T-helper 9 cell (primary cell): ENCODE measurements at places on chromosomes 7 and 10.

DNA sequence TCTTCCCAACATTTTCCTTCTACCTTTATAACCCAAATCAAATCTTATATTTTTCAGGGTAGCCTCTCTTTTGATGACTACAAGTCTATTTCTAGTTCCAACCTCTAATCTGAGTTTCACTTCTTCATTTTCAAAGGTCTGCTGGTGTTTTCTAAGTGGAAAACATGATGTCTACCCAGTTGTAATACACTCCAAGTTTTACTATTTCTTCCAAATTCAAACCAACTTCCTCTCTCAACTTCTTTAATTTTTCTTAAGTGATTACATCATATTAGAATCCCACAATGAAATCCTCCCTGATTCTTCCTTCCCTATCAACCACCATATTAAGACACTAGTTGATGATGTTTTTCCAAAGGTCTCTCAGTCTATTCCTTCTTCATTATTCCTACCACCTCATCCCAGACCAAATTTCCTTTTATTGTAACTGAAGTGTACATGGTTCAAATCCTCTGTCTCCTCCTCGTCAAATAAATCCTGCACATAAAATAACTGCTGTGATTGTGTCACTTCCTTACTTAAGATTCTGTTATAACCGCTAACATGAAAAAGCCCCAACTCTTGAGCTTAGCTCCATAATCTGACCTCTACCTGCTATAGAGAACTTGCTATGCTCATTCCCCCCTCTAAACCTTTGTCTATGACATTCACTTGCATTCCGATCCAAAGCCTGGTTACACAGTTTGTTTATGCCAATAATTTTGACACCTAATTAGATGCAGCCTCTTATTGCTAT lies 12.7 kb downstream of the TAS2R38 start:
- no peak for DNase-seq

- DNase-seq, result no peak
These were observed 195.5 kb upstream of the CCDC6 start for GRCh38 chr10:60101821-60102220.

- no peak for DNase-seq
These were observed 6.1 kb downstream of the PSTK start for GRCh38 chr10:122986335-122986734.

- no peak for DNase-seq
These were observed 52.8 kb downstream of the CHN2 start for GRCh38 chr7:29247224-29247962.

GRCh38 chr7:156988343-156989185 lies 21.9 kb downstream of the MNX1 start:
- no peak for DNase-seq

DNA sequence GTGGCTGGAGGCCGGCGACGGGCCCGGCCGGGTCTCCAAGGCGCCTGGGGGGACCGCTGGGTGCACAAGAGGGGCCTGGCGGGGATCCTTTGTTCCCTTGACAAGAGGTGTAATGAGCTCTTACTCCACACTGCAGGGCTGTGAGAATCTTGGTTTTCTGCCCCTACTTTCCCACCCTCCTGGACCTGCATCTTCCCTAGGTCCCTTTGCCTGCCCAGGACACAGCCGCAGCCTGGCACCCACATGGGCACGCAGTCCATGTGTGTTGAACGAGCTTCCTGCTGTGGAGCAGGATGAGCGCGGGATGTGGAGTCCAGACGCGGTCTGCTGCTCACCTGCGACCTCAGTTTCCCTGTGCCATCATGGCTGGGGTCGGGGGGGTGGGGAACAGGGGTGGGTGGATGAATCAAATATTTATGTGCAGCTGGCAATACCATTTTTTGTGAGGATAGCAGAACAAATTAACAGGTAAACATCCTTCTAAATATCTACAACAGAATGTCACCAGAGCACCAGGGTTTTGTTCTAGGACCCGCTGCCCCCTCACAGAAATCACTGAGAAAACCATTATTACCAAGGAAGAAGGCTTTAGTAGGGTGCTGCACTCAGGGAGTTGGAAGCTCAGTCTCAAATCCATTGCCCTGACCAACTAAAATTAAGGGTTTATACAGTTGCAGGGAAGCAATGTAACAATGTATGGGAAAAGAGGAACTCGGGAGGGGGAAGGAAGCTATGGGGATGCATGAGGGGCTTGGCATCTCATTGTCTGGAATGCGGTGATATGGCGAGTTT lies 474 bp upstream of the NSMCE4A start:
- no peak for DNase-seq

DNA sequence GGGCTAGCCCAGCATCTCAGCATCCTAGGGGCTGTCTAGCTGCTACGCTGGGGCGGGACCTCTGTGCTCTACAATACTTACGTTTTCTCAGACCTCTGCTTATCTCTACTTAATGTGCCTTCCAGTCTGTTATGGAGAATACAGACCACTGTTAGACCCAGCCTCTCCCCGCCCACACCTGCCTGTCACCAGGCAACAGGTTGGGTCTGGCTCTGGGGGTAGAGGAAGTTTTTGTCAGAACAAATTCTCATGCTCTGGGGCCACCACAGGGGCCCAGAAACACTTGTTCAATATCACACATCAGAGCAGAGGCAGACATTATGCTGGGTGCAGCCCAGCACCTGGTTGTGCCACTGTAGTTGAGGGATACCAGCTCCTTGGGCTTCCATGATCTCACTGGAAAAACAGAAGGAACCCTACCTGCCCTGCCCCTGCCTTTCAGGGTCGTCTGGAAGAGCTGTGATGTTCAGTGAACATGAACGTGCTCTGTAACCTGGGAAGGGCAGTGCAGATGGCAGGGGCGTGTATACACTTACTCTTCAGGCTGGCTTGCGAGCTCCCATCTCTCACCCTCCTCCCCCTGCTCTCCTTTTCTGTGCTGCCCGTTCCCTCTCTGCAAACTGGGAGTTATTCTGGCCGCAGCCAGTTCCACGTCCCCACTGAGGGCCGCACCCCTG lies 135.2 kb upstream of the PODXL start:
- no peak for DNase-seq

- DNase-seq, result no peak
These were observed 327.2 kb upstream of the KCND2 start for GRCh38 chr7:119945822-119946221.

- no peak for DNase-seq
These were observed 97.5 kb downstream of the PTPN20 start for GRCh38 chr10:47008769-47009168.

- peak; percentile 25 for DNase-seq
These were observed 24.1 kb downstream of the PRF1 start for GRCh38 chr10:70578371-70578947.

- DNase-seq, result no peak
These were observed 286.8 kb downstream of the PARD3 start for GRCh38 chr10:34528320-34528719.

DNA sequence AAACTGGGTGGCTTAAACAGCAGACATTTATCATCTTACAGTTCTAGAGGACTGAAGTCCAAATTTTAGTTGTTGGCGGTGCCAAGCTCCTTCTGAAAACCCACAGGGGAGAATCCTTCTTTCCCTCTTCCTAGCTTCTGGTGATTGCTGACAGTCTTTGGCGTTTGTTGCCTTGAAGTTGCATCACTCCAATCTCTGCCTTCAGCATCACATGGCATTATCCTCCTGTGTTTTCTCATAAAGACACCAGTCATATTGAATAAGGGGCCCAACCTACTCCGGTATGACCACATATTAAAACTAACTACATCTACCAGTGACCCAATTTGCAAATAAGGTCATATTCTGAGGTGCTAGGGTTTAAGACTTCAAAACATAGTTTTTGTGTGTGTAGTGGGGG lies 472.1 kb upstream of the IGFBP3 start:
- no peak for DNase-seq

- DNase-seq, result no peak
These were observed 620 bp downstream of the ZNF117 start for GRCh38 chr7:64990216-64990615.

- no peak for DNase-seq
These were observed 213.4 kb downstream of the GPR37 start for GRCh38 chr7:124552217-124552616.

DNA sequence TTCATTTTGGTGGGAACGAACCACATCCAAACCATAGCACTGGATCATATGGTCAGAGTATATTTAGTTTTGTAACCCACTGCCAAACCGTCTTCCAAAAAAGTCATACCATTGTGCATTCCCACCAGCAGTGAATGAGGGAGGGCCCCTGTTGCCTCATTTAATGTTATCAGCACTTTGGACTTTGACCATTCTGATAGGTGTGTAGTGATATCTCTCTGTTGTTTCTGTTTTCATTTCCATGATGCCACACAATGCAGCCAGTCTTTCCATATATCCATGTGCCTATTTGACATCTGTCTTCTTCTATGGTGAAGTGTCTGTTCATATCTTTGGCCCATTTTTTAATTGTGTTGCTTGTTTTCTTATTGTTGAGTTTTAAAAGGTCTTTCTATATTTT lies 105.0 kb upstream of the PPP2R2D start:
- DNase-seq, result no peak

DNA sequence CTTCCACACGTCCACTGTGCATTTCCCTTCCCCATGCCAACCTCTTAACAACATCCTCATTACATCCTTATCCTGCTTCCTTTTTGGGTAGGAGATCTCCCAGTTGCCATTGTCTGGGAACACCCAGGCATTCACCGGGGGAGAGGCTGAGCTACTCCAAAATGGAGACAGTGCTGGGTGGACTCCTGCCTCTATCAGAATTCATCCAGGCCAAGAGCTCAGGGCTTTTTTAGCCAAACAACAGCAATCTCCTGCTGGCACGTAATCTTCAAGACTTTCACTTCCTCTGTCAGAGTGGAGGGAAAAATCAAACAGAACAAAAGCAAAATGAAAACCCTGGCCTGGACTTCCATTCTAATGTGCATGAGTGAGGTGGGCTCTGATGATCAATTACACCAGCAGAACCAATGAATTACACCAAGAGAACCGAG lies 245.0 kb downstream of the PRPF18 start:
- DNase-seq, result no peak

DNA sequence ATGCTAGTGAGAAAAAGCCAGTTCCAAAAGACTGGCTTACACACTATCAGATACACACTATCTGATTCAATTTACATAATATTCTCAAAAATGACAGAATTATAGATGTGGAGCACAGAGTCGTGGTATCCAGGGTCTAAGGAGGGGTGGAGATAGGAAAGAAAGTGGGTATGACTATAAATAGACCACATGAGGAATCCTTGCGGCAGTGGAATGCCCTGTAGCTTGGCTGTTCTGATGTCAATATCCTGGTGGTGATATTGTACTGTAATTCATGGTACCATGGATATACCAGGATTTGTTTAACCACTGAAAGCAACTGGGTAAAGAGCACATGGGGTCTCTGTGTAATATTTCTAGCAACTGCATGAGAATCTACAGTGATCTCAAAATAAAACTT lies 67.7 kb upstream of the TMEM72 start:
- no peak for DNase-seq

GRCh38 chr7:27172315-27172774 lies 1.8 kb downstream of the HOXA10 start:
- DNase-seq, result no peak

- no peak for DNase-seq
These were observed 121.3 kb downstream of the MYL10 start for GRCh38 chr7:101507791-101508252.

DNA sequence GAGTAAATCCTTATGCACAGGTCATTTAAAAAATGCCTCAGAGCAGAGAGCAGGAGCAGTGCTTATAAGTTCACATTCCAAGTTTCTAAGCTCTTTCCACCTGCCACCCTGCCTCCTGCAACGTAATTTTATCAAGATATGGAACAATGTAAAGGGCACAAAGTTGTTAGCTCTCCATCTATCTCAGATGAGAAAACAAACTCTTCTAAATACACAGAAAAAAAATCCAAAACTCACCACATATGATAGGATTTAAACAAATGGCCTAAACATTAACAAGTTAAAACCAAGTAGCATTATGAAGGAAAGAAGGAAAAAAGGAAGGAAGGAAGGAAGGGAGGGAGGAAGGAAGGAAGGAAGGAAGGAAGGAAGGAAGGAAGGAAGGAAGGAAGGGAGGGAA lies 1132.8 kb downstream of the GRM8 start:
- DNase-seq, result no peak

DNA sequence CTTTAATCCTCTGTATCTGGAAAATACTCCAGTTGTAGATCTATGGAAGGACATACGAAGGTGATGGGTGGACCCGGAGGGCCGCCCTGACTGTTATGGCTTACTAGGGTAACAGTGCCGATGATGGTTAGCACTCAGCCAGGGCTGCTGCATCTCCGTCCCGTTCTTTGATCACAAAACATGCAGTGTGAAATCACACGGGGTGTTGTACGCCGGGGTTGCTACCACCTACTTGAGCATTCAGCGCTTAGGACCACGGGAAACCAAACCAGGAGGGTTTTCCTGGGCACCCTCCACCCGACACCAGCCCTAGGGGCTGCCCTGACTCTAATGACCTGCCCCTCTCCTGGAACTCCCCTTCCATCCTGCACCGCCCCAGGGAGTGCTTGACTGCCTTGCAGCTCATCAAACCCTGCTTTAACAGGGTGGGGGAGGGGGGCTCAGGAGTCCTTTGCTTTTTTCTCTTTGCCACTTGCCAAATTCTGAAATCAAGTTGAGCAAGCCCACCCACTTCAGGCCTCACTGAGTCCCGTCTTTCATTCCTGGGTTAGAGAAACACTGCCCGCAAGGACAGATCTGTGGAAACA lies 20.4 kb downstream of the ZNF775 start:
- no peak for DNase-seq

GRCh38 chr10:17431871-17432311 lies 22.5 kb downstream of the ST8SIA6 start:
- DNase-seq, result no peak

DNA sequence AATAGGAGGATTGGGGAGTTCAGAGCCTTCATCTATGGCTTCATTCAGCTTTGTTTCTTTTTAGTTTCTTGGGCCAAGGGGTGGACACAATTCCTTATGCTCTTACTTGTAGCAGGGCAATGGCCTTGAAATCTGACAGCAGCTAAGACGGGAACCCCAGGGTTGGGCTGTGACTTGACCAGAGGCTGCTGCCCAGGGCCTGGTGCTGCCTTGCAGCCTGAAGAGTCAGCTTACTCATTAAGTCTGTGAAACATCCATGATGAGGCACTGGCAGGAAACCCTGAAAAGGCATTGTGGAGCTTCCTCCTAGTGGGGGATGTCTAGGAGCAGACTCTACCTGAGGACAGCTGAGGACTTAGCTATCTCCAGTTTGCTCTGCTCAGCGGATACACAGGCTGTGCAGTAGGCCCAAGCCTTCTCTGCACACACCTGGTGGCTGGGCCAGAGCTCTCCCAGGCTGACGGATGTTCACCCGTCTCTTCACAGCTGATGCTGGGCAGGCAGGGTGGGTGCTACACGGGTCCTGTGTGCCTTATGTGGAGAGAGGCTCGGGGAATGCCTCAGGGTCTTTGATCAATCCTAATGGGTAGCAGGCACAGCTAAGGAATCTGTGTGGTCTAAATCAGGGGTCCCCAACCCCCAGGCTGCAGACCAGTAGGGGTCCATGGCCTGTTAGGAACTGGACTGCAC lies 17.8 kb downstream of the CXCL12 start:
- DNase-seq, result no peak

DNA sequence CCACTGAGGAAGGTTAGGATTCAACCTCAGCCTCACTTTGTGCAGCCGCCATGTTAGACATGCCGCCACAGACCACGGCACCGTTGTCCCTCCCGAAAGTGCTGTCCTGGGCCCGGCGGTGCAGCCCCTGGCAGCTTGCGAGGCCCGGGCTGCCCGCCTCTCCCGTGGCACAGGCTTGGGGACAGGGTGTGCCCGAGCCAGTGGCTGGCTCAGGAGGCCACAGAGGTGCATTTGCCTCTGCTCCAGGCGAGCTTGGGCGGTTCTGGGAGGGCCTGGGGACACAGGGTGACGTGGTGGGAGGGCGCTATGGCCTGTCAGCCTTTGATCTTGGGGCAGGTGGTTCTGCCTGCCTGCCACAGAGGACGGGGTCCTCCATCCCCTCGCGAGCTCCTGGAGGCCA lies 41.1 kb downstream of the NKX6-2 start:
- no peak for DNase-seq
